ENCODE measurements at places on chromosomes 7 and 10.
A peak's percentile ranks its signal among the peaks of the same experiment; 100 is the strongest.

DNA sequence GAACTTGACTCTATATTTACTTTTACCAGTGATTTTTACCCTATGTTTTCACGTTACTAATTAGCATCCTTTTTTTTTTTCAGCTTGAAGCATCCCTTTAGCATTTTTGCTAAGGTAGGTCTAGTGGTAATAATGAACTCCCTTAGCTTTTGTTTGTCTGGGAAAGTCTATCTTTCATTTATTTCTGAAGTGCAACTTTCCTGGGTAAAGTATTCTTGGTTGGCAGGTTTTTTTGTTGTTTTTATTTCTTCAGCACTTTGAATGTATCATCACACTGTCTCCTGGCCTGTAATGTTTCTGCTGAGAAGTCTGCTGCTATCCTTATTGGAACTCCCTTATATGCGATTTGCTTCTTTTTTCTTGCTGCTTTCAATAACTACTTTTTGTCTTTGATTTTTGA lies 149.7 kb upstream of the HPS1 start:
- DNase-seq: no peak

GRCh38 chr7:138021889-138022288 lies 20.0 kb upstream of the CREB3L2 start:
- no peak for DNase-seq

GRCh38 chr10:125727436-125727835 lies 7.9 kb downstream of the EDRF1 start:
- no peak for DNase-seq

- DNase-seq: no peak
These were observed 70.2 kb upstream of the PPP2R2D start for GRCh38 chr10:131830446-131831130.

- no peak for DNase-seq
These were observed 32.9 kb upstream of the SLF2 start for GRCh38 chr10:100879741-100880360.

DNA sequence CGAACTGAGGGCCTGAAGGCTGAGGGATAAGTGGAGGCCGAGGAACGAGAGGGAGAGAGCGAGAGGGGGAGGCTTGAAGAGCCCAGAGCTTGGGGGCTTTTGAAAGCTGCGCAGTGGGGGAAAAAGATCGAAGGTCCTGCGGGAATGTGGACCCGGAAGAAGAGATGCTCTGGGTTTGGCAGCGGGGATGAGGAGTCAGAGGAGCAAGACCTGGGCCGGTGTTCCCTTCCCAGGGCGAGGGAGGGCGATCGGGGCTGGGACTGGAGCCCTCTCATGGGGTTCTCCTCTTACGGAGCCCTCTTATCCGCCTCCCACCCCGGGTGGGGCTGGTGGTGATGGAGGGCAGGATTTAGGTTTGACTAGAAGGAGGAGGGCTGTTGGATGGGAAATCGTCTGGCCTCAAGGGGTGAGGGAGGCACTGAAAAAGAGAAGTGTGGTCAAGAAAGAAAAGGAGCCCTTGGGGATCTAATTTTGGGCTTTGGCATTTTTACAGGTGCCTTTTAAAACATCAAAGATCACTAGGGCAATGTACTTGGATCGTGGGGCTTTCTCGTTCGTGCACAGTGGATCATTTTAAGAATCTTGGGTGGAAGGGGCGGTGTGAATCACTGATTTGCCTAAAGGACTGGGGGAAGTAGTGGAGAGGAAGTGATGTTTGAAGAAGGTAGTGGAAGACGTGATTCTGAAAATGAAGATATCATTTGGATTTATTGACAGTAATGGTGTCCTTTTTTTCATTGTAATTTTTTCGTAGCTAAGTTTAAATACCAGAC lies 637 bp downstream of the SAMD8 start:
- no peak for DNase-seq

- DNase-seq: no peak
These were observed 54.5 kb downstream of the TSPAN15 start for GRCh38 chr10:69505636-69506318.

DNA sequence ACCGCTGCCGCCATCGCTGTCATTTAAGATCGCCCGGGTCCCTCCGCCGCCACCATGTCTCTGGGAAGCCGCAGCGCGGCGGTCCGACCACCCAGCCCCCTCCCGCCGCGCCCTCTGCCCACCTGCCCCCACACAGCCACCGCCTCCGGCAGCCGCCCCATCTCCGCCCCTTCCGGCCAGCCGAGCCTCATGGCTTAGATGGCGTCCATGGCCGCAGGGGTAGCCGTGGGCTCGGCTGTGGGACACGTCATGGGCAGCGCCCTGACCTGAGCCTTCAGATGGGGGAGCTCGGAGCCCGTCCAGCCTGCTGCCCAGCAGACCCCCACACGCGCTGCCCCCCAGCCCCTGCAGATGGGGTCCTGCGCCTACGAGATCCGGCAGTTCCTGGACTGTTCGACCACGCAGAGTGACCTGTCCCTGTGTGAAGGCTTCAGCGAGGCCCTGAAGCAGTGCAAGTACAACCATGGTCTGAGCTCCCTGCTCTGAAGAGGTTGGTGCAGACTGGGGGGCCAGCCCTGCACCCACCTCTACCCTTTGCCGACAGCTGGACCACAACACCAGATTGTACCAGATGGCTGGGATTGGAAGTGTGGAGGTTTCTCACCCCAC lies 38.0 kb upstream of the TARP start:
- DNase-seq: peak; percentile 80

- no peak for DNase-seq
These were observed 816.7 kb upstream of the PHF14 start for GRCh38 chr7:10156972-10157371.

DNA sequence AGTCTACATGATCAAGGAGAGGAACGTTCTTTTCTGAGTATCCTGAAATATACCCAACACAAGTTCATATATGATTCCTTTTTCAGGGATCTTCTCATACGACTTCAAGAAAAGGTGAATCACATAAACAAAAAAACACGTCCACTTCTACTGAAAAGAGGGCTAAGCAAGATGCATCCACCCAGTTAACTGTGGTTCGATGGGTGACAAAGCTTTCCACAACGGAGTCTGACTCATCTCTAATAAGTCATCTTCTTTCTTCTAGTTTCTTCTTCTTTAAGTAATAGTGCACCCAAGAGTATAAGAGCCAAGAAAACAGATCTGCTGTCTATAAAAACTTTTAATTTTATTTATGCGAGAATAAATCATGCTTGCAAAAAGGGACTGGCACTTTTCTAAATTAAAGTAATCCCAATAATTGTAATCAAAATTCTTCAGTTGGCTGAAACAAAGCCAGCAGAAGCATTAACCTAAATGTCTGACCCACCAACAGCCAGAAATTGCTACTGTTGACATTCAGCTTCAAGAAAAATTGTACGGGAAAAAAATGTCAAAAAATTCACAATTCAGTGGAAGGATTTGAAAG lies 146.9 kb upstream of the ANK3 start:
- no peak for DNase-seq

DNA sequence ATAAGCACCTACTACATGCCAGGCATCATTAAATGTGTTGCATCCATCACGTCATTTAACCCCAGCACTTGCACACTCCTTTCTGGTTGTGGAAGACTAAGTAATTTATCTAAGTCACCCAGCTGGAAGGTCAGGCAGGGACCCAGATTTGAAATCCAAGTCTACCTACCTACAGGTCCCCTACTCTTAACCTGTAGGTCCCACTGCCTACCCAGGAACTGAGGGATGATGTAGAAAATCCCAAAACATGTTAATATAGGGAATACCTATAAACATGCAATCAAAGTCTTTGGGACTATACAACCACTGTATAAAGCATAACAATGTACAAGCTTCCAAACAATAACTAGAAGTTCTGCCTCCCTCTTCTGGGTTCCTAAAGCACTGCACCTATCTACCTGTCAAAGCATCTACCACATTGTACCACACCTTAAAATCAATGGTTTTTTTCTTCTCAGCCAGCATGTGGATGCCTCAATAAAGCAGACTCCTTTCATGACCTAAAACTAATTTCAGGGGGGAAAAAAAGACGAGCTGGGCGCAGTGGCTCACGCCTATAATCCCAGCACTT lies 5.6 kb downstream of the IL6 start:
- DNase-seq: peak; percentile 24

DNA sequence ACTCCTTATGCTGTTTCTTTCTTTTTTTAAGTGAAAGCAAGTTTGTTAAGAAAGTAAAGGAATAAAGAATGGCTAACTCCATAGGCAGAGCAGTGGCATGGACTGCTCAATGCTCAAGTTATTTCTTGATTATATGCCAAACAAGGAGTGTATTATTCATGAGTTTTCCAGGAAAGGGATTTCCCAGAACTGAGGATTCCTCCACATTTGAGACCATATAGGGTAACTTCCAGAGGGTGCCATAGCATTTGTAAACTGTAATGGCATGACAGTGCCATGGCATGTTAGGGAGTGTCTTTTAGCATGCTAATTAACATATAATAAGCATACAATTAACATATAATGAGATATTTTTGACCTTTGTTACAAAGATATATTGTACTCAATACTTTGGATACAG lies 1034.5 kb upstream of the PHF14 start:
- DNase-seq: no peak

DNA sequence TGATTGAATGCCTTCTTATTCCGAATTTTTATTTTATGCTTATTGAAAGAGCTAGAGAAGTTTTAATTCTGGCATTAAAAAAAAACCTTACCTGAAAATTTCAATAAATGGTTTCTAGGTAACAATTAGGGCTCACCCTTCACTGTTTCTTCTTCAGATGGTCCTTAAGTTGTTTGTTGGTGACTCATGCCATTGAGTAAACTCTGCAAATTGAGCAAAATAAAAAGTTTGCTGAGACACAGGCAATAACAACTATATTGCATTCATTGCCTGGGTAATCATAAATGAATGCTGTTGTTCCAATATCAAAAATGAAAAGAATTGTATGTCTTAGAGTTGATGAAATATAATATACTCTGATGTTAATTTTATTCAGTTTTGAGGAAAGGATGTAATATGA lies 300.3 kb downstream of the CDK14 start:
- no peak for DNase-seq

- no peak for DNase-seq
These were observed 81.8 kb downstream of the LRRN3 start for GRCh38 chr7:111172564-111173257.

- peak; percentile 23 for DNase-seq
These were observed 34.7 kb downstream of the CYCS start for GRCh38 chr7:25090374-25090773.

- DNase-seq: no peak
These were observed 2.1 kb upstream of the IL6 start for GRCh38 chr7:22724861-22725260.

- DNase-seq: no peak
These were observed 119.7 kb upstream of the FAM3C start for GRCh38 chr7:121515630-121516401.

GRCh38 chr10:47404446-47404845 lies 20.4 kb upstream of the ZNF488 start:
- no peak for DNase-seq

DNA sequence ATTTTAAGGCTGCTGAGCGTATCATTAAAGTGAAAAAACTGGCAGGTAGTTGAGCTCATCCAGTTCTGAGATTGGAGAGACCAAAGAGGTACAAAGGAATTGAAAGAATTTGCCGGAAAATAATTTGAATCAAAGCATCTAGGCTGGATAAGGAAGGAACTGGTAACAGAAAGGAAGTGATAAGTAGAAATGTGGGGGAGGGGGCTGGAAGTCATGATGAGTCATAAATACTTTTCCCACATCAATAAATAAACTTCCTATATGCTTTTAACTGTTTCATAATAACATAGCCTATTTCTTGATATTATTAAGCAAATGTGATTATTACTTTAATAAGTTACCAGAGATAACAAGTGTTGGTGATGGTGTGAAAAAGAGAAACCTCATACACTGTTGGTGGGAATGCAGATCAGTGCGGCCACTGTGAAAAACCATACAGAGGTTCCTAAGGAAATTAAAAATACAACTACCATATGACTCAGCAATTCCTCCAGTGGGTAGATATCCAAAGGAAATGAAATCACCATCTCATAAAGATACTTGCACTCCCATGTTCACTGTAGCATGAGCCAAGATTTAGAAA lies 27.0 kb downstream of the ZNF438 start:
- DNase-seq: no peak

Measured in NCI-H1417 (cell line).